ENCODE measurements at places on chromosomes 7 and 10. TPM values are rescaled to one million over a fixed set of nuclear protein-coding genes. Genes with fewer than 3 reads are reported as not detected.

Gene ELFN1
- polyA plus RNA-seq = not detected

Gene ABCB1
- polyA plus RNA-seq = 0.24 TPM

Gene PRSS37
- polyA plus RNA-seq = not detected

Gene INMT
- polyA plus RNA-seq = not detected

Gene PDE6C
- polyA plus RNA-seq = not detected

Gene RABGEF1
- 17.1 TPM for polyA plus RNA-seq

Gene MNX1
- not detected for polyA plus RNA-seq

Gene TCAF2
- 0.44 TPM for polyA plus RNA-seq

Gene LIPJ
- polyA plus RNA-seq = not detected

Gene NME8
- 3.2 TPM for polyA plus RNA-seq
